ENCODE measurements at places on chromosomes 1 and 21. TPM values are rescaled to one million over a fixed set of nuclear protein-coding genes. Genes with fewer than 3 reads are reported as not detected.

GRCh38 chr1:2300851-2301606 is 72.9 kb downstream of the SKI start:
- no peaks in the 10 kb centered on the region for H3K27me3 ChIP-seq
- peaks cover 16% of the 10 kb centered on the region for H3K36me3 ChIP-seq
- H3K4me1 ChIP-seq, result peaks cover 21% of the 10 kb centered on the region

DNA sequence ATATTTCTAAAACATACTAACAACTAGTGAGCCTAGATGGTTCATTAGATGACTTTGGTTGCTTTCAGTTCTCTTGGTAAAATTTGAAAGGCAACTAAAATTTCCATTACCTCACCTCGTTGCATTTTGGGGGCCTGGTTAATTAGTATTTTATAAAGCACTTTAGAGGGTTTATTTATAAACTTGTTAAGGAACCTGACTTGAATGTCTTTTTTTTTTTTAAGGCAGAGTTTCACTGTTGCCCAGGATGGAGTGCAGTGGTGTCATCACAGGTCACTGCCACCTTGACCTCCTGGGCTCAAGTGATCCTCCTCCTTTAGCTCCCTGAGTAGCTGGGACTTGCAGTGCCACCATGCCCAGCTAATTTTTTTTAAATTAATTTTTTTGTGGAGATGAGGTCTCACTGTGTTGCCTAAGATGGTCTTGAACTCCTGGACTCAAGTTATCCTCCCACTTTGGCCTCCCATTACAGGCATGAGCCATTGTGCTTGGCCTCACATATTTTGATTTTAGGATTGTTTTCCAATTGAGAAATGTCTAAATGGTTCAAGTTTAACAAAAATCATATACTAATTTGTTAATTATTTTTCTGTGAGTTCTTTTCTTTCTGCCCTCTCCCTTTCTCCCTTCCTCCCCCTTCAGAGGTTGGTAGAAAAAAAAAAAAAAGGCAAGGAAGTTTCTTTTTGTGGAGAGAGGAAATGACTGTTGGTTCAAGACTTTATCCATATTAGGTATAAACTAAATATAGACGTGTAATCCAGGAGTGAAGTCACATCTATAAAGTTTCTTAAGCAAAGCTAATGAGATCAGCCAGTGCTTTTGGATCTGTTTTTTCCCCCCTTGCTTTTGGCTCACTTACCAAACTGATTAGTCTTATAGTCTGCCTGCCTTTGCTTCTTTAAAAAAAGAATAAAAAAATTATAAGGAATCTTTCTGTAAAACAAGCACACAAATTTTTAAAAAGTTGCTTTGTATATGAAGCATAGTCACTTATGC is 24.7 kb downstream of the CLIC4 start:
- no peaks in the 10 kb centered on the region for H3K36me3 ChIP-seq
- H3K27ac ChIP-seq, result peak overlapping the region; percentile 83
- peak overlapping the region; percentile 33 for H3K4me3 ChIP-seq
- peaks cover 5% of the 10 kb centered on the region for H3K4me1 ChIP-seq
- peak; percentile 98 for DNase-seq

C1orf53 gene
- total RNA-seq, result 3.0 TPM

SPSB1 gene
- 20.6 TPM for total RNA-seq

GRCh38 chr1:248834343-248834940 is 3.6 kb upstream of the ZNF672 start:
- no peak overlapping the region for H3K27ac ChIP-seq
- H3K4me3 ChIP-seq, result no peak overlapping the region
- no peaks in the 10 kb centered on the region for H3K36me3 ChIP-seq
- H3K27me3 ChIP-seq, result no peaks in the 10 kb centered on the region
- H3K4me1 ChIP-seq, result peaks cover 3% of the 10 kb centered on the region

- H3K27me3 ChIP-seq, result no peaks in the 10 kb centered on the region
- peak; percentile 64 for DNase-seq
- H3K27ac ChIP-seq, result no peak overlapping the region
- H3K36me3 ChIP-seq, result no peaks in the 10 kb centered on the region
Measured at GRCh38 chr1:53521924-53522552, 62.8 kb downstream of the DMRTB1 start.

DNA sequence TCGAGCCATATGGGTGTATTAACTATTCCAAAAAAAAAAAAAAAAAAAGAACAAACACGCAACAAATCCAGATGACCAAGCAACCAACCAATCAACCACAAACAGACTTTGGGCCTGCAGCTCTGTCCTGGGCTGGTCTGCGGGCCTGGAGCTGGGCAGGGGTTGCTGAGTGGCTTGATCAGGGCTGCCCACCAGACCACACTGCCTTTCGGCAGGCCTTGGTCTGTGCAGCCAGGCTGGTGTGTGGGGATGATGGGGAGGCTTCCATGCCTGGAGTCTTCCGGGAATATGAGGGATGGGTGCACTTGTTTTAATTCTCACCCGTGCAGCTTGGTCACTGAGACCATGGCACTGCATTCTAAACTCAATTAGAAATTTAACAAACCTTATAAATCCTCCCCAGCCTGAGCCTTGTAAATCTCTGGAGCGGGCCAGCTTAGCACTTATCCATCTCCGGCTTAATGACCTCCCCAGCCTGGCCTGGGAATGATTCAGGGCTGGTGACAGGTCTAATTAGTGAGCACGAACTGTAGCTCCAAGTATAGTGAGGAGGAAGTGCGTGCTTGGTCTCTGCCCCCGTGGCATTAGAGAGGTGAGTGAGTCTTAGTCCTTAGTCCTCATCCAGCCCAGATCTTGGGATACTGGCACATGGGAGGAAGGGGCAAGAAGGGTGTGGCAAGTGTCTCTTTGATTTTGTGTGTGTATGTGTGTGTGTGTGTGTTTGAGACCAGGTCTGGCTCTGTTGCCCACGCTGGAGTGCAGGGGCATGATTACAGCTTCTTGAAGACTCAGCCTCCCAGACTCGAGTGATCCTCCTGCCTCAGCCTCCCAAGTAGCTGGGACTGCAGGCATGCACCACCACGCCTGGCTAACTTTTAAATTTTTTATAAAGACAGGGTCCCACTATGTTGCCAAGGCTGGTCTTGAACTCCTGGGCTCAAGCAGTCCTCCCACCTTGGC is 74.6 kb upstream of the CSF3R start:
- H3K36me3 ChIP-seq, result no peaks in the 10 kb centered on the region
- no peak overlapping the region for H3K27ac ChIP-seq
- peaks cover 4% of the 10 kb centered on the region for H3K27me3 ChIP-seq
- no peaks in the 10 kb centered on the region for H3K4me1 ChIP-seq

PSMB2 gene
- 18.3 TPM for total RNA-seq

CBR3 gene
- total RNA-seq, result 13.4 TPM

DNA sequence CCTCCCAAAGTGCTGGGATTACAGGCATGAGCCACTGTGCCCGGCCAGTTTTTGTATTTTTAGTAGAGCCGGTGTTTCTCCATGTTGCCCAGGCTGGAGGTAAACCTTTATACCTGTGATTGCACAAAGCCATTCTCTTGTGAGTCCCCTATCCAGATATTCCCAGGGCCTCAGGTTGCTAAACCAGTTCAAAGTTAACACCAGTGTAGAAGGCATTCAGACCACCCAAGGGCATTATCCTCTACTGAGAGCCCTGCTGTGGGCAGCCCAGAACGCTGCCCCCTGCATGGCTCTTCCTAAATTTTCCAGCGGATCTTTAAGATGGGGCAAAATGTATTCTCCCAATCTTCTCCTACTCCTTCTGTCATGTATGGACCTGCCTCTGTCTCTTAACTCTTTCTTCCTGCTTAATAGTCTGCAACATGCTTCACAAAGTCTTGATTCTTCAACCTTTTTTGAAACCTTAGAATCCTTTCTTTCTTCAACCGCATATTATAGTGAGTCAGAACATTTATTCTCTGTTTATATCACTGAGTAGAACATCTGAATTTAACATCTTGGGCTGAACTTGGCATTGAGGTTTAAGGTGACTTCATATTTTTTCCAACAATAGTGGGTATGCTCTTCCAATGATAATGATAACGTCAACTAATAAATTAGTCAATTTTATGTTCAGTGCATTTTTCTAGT is 36.0 kb downstream of the UBE4B start:
- no peaks in the 10 kb centered on the region for H3K27me3 ChIP-seq
- no peak overlapping the region for H3K27ac ChIP-seq

GRCh38 chr1:158180741-158181576 is at the start of gene CD1D:
Gene CD1D, plus strand, starts transcription at chr1:158180895. Its CDS starts 207 bp downstream, at chr1:158181102.
- no peak within 1 kb of the TSS for H3K4me3 ChIP-seq
- H3K27me3 ChIP-seq, result peaks cover 41% of the 10 kb centered on the region
- no peak within 1 kb of the TSS for H3K27ac ChIP-seq

EPHA10 gene
- under 0.01 TPM for total RNA-seq

Measured in fibroblast of lung (primary cell).